GM23248 (cell line): ENCODE measurements at places on chromosomes 13 and 19. TPM values are rescaled to one million over a fixed set of nuclear protein-coding genes. Genes with fewer than 3 reads are reported as not detected.
A peak's percentile ranks its signal among the peaks of the same experiment; 100 is the strongest.

GRCh38 chr13:79141082-79141481 is 265.0 kb downstream of the RBM26 start:
- no peak overlapping the region for H3K27ac ChIP-seq
- no peaks in the 10 kb centered on the region for H3K4me1 ChIP-seq
- DNase-seq: no peak
- H3K4me3 ChIP-seq: no peak overlapping the region
- H3K27me3 ChIP-seq: no peaks in the 10 kb centered on the region

- H3K36me3 ChIP-seq: no peaks in the 10 kb centered on the region
- no peak overlapping the region for H3K4me3 ChIP-seq
- DNase-seq: no peak
- peaks cover 42% of the 10 kb centered on the region for H3K4me1 ChIP-seq
Observed at GRCh38 chr13:98975822-98976261, 2.0 kb downstream of the DOCK9 start.

DNA sequence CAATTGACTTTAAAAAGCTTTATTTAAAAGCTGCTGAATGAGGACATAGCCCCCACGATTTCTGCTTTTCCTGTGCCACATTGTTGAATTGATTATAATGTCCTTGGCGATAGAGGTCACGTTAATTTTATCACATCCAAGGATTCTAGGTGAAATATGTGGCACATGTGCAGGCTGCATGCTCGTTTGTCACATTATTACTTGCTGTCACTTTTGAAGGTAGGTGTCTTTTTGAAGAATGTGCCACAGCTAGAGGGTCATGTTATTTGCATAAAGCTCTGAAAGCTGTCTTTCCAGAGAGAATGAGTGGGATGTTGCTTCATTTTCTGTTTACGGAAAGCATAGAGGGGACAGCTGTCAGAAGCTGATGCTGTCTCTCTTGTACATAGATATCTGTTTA is 927.6 kb upstream of the ATXN8OS start:
- DNase-seq: no peak
- H3K4me1 ChIP-seq: no peaks in the 10 kb centered on the region
- no peaks in the 10 kb centered on the region for H3K27me3 ChIP-seq
- H3K36me3 ChIP-seq: no peaks in the 10 kb centered on the region

- H3K4me1 ChIP-seq: peaks cover 44% of the 10 kb centered on the region
- H3K4me3 ChIP-seq: no peak overlapping the region
- H3K36me3 ChIP-seq: peaks cover 35% of the 10 kb centered on the region
- no peaks in the 10 kb centered on the region for H3K27me3 ChIP-seq
Observed at GRCh38 chr19:44755219-44755618, 6.7 kb downstream of the BCL3 start.

- H3K36me3 ChIP-seq: no peaks in the 10 kb centered on the region
- H3K4me3 ChIP-seq: no peak overlapping the region
- H3K27ac ChIP-seq: no peak overlapping the region
- DNase-seq: no peak
- H3K4me1 ChIP-seq: no peaks in the 10 kb centered on the region
Observed at GRCh38 chr19:413756-414420, 4.9 kb upstream of the C2CD4C start.

DNA sequence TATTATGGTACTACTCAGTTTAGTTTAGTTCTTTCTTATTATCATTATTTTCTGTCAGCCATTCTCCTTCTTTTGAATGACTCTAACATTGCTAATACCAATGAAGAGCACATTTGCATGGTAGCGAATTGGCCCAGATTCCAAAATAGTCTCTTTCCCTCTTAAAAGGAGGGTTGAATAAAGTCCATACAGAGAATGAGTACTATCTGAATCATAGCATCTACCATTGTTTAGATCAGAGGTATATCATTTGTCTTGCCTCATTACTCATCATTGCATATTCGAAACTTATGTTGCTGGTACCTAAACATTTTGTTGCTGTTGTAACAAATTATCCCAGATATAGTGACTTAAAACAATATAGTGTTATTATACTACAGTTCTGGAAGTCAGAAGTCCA is 1235.3 kb upstream of the ATXN8OS start:
- no peak overlapping the region for H3K27ac ChIP-seq
- DNase-seq: no peak
- no peaks in the 10 kb centered on the region for H3K36me3 ChIP-seq

DNA sequence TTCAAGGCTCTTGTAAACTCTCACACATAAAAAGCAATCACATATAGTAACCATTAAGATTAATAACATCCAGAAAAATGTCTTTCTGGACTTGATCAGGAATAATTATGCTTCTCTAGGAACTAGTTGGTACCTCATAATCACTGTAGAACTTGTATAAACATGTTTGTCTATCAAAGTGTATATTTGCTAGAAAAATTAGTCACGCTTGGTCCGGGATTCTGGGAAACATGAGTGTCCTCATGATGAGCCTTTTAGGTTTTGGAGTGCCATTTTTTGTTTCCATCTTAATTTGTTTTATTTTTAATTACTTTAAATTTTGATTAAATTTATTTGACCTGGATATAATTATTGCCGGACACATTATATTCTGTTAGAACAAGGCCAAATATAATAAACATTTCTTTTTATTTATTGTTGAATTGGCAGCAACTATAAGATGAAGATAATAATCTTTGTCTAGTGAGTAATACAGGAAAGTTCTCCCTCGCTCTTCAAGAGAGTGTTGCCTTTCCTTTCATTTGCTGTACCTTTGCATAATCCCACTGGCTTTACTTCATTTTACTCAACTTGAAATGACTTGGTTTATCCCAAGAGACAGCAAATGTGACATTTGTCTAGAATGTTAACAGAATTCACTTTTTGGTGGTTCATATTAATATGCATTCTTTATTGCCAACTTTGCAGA is 207.0 kb downstream of the NALCN start:
- no peak overlapping the region for H3K27ac ChIP-seq
- H3K4me1 ChIP-seq: peaks cover 21% of the 10 kb centered on the region
- no peak overlapping the region for H3K4me3 ChIP-seq
- no peaks in the 10 kb centered on the region for H3K27me3 ChIP-seq
- H3K36me3 ChIP-seq: no peaks in the 10 kb centered on the region

DNA sequence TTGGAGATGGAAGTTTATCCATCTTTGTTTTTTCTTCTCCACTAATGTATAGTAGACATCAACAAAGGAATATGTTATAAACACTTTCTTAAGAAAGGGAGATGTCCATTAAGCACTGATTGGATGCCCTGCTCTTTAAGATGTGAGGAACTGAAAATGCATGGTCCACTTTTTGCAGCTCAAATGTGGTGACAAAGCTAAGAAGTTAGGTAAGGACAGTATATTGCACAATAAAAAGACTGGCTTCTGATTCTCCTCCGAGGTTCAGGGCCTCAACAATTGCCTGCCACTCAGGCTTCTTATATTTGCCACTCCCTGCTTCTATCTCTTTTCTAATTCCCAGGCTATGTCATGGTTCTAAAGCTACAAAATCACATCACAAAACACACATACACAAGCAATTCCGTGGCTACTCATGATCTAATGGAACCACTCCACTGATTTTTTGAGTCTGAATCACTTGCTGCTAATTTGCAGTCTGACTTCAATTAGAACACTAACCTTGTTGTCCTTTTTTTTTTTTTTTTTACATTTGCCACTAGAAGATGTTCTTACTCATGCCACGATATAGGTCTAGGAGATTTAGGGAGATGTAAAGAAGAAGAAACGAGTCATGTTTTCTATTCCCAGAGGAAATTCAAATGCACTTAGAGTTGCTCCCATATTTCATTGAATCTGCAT is 29.6 kb upstream of the TNFSF11 start:
- DNase-seq: peak; percentile 36
- H3K27ac ChIP-seq: no peak overlapping the region
- no peaks in the 10 kb centered on the region for H3K4me1 ChIP-seq
- H3K27me3 ChIP-seq: 0 out of 2 replicates have a peak, but pooled peaks cover 9% of the 10 kb centered on the region

DNA sequence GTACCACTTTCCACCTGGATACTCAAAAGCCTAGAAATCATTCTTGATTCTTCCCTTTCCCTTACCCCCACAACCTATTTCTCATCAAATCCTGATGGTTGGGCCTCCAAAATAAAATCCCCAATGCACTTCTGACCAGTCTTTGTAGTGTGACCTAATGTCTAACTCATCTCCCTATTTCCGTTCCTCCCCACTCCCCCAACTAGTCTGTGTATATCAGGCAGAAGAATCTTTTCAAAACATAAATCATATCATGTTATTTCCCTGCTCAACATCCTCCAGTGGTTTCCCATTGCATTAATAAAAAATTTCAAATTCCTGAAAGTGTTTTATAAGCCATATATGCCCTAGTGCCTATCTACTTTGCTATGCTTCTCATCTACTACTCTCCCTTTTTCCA is 17.7 kb downstream of the CCDC122 start:
- H3K27me3 ChIP-seq: no peaks in the 10 kb centered on the region
- no peak overlapping the region for H3K27ac ChIP-seq
- DNase-seq: no peak
- no peak overlapping the region for H3K4me3 ChIP-seq

- no peak overlapping the region for H3K4me3 ChIP-seq
- H3K27me3 ChIP-seq: peaks cover 42% of the 10 kb centered on the region
- no peak for DNase-seq
- H3K4me1 ChIP-seq: no peaks in the 10 kb centered on the region
- no peak overlapping the region for H3K27ac ChIP-seq
- no peaks in the 10 kb centered on the region for H3K36me3 ChIP-seq
Observed at GRCh38 chr19:33224694-33225457, 774 bp downstream of the SLC7A10 start.

DNA sequence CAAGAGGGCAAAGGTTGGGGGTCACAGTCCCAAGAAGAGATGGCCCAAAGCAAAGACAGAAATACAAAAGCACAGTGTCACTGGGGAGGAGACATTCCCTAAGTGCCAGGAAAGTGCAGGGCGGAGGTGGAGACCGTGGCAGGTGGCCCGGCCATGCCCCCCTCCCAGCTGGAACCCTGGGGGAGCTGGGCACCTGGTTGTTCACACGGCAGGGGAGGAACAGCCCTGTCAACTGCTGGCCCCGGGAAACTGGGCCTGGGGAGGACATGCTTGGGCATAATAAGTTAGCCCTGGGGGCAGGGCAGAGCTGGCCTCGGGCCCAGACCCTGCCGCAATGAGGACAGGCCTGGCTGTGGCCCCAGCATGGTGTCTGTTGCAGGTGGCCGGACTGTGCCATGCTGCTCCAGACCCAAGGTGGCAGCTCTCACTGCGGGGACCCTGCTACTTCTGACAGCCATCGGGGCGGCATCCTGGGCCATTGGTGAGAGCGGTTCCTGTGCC is 7.4 kb downstream of the HPN start:
- H3K36me3 ChIP-seq: no peaks in the 10 kb centered on the region
- H3K4me3 ChIP-seq: no peak overlapping the region
- H3K4me1 ChIP-seq: no peaks in the 10 kb centered on the region
- no peak overlapping the region for H3K27ac ChIP-seq
- DNase-seq: no peak

- 0 out of 2 replicates have a peak, but pooled peaks cover 3% of the 10 kb centered on the region for H3K4me1 ChIP-seq
- peak overlapping the region; percentile 76 for H3K27ac ChIP-seq
- no peaks in the 10 kb centered on the region for H3K27me3 ChIP-seq
- H3K4me3 ChIP-seq: peak overlapping the region; percentile 90
- H3K36me3 ChIP-seq: no peaks in the 10 kb centered on the region
Observed at GRCh38 chr13:33817513-33817900, 442 bp upstream of the RFC3 start.

DNA sequence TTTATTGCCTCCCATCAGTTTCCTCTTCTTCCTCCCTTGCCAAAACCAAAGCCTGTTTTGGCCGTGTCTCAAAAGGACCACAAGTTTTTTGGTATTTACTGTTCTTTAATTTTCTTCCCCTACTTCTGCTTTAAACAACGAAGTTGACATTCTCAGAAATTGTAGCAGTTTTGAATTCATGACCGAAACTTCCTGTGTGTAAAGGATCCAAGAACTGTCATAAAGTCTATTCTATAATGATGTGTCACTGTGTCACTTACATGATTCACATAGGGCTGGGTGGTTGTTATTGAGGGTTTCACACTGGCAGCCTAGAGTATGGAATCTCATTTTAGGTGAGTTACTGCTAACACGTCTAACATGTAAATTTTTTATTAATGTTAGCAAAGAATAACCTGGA is 741.0 kb upstream of the KLHL1 start:
- no peak overlapping the region for H3K4me3 ChIP-seq
- no peak overlapping the region for H3K27ac ChIP-seq
- H3K4me1 ChIP-seq: no peaks in the 10 kb centered on the region
- no peak for DNase-seq
- H3K27me3 ChIP-seq: no peaks in the 10 kb centered on the region

GRCh38 chr13:97555034-97555433 is 121.1 kb downstream of the RAP2A start:
- no peaks in the 10 kb centered on the region for H3K4me1 ChIP-seq
- H3K27ac ChIP-seq: no peak overlapping the region
- H3K27me3 ChIP-seq: peaks cover 3% of the 10 kb centered on the region
- H3K36me3 ChIP-seq: no peaks in the 10 kb centered on the region

DNA sequence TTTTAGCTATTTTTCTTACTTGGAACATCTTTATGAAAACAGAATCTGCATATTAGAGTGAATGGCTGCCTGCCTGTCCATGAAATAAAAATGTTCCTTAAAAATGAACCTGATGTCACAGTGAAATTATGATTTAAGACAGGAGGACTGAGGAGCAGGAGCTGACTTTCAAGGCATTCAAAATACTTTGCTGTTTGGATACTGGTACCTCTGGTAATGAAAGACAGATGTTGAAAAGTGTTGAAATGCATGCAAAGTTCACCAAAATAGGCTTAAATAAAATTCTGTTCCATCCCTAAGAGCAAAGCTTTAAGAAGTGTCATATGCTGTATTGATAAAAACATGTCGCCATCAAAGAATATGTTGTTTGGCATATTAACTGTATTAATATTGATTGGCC is 1.7 kb downstream of the ARHGEF7 start:
- H3K27ac ChIP-seq: peak overlapping the region; percentile 75
- no peaks in the 10 kb centered on the region for H3K36me3 ChIP-seq
- DNase-seq: peak; percentile 68
- H3K27me3 ChIP-seq: peaks cover 17% of the 10 kb centered on the region
- peak overlapping the region; percentile 69 for H3K4me3 ChIP-seq

- peak overlapping the region; percentile 42 for H3K27ac ChIP-seq
- peaks cover 5% of the 10 kb centered on the region; the same call in 1 of the 2 replicates for H3K36me3 ChIP-seq
- no peaks in the 10 kb centered on the region for H3K27me3 ChIP-seq
- DNase-seq: no peak
Observed at GRCh38 chr19:53541971-53542370, 4.0 kb downstream of the ZNF331 start.

- DNase-seq: no peak
- no peaks in the 10 kb centered on the region for H3K4me1 ChIP-seq
- H3K4me3 ChIP-seq: no peak overlapping the region
- H3K27ac ChIP-seq: no peak overlapping the region
- H3K36me3 ChIP-seq: no peaks in the 10 kb centered on the region
- H3K27me3 ChIP-seq: no peaks in the 10 kb centered on the region
Observed at GRCh38 chr13:93789058-93789457, 562.5 kb downstream of the GPC6 start.

The MTRF1 gene
- 10.5 and 17.1 TPM in 2 replicates for total RNA-seq

The C13orf42 gene
- total RNA-seq: not detected in 2 replicates

The SEMA6B gene
- not detected in 2 replicates for total RNA-seq

The PTPRH gene
- 0.43 and 2.9 TPM in 2 replicates for total RNA-seq
